NCI-H510A treated with DMSO at 0.1 percent for 48 hours (cell line): ENCODE measurements at places on chromosomes 7 and 10.

DNA sequence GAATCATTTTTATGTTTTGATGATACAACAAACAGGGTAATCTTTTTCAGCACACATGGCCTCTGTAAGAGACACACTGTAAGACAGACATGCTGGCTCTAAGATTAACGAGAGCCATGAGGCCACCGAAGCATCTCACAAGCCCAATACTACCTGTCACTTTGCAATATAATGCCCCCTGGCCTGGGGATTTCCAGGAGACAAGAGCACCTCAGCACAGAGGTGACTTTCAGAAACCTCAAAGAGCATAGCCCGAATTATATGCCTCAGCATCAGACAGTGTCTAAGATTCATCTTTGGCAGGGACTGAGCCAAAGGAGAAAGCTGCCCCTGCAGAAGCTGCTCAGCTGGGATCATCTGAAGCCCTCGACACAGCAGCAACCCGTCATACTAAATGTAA is 44.2 kb upstream of the TMEM213 start:
- no peak for DNase-seq

- no peak for DNase-seq
Observed at GRCh38 chr10:77068272-77068671, 569.3 kb downstream of the KCNMA1 start.

GRCh38 chr10:111548084-111548726 is 471.4 kb downstream of the ADRA2A start:
- DNase-seq, result no peak

- DNase-seq, result peak; percentile 68
Observed at GRCh38 chr7:21939136-21939857, 6.4 kb downstream of the CDCA7L start.

- DNase-seq, result no peak
Observed at GRCh38 chr7:94182066-94182465, 177.9 kb upstream of the BET1 start.

DNA sequence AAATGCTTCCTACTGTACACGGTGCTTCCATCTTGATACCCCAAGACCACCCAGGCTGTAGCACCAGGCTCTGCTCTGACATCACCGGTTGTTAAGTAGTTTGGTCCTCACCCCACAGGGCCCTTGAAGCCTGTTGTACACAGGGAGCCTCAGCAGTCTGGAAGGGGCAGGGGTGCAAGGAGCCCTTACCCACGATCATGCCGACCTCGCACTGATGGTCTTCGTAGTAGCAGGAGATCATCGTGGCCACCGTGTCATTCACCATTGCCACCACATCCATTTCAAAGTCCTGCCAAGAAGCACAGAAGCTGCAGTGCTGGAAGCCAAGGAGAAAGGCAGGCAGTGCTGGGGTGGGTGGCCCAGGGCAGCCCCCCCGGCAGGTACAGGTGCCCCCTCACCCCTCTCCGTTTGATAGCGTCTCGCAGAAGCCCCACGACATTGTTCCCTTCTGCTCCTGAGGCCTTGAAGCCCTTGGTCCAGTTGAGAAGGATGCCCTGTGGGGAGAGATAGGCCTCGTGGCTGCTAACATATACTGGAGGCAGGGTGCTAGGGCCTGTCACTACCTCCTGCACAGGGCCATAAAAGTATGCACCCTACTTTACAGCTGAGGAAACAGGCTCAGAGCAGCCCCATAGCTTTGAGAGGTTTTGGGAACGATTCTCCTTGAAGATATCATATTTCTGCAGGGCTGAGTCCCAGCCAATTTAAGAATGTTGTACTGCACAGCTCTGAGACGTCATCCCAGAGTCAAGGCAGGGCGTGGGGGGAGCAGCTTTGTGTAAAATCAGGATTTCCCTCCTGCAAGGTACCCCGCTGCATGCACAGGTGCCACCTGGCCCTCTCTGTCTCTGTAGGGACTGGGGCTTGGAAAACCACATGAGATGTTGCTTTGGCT is 8.7 kb upstream of the MYL7 start:
- no peak for DNase-seq

GRCh38 chr10:129694691-129695243 is 227.7 kb downstream of the MGMT start:
- no peak for DNase-seq

GRCh38 chr10:30542001-30542894 is 87.3 kb downstream of the LYZL2 start:
- DNase-seq, result peak; percentile 34

DNA sequence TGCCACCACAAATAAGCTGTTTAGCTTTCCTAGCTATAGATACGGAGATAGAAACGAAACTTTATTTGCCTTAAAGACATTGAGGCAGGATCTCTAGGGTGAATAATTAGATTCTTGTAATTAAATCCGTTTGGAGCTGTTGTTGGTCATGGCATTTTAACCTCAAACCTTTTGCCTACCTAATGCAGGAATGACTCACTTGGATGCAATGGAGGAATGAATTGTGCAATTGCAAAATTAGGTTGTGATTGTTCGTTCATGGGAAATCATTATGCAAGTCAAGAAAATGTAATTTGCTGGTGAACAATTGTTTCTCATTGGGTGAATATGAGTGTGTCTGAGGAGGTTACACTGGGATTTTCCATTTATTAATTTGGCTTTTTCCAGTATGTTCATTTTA is 703.5 kb downstream of the GATA3 start:
- no peak for DNase-seq

DNA sequence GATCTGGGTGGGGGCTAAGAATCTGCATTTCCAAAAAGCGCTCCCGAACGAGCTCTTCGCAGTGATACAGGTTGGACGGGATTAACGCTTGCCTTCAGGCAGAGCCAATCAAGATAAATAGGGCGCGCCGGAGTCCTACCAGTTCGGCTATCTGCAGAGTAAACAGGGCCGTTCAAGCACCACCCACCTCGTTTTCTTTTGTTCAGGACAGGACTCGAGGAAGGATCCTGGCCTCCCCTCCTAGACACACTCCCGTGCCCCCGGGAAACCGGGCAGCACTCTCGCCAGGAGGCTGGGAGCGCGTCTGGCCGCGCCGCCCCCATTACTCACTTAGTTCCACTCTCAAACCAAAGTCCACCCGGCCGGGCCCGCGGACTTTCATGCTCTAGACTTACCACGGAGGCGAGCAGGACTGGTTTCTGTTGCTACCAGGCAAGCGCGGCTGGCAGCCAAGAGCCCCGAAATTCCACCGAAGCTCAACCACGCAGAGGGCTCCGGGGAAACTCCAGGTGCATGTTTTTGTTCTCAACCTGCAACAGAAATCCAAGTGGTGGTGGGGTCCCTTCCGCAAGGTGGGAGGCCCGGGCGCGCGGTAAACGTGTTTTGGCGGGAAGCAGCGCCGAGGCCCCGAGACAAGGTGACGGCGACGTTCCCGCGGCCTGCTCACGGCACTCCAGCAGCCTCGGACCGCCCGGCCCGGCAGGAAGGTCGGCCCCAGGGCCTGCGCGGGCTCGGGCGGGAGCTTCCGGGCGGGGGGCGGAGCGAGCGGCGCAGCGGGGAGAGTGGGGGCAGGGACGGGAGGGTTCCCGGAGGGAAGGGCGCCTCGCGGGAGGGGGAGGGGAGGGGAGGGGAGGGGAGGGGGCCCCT is 12.7 kb downstream of the HNRNPF start:
- peak; percentile 46 for DNase-seq

DNA sequence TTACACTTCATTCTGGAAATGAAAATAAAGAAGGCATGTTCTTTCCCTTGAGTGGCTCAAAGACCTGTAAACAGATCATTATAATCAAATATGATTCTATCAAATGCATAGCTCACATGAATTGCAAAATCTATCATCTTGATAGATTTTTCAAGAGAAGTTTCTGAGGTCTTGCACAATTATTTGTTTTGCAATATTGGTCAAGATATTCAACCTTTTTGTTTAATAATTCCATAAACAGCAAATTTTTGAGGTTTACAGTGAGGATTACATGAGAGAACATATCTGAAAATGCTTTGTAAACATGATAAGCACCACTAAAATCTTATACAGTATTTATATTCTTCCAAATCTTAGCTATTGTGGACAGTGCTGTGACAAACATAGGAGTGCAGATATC is 160.8 kb downstream of the HDAC9 start:
- no peak for DNase-seq

DNA sequence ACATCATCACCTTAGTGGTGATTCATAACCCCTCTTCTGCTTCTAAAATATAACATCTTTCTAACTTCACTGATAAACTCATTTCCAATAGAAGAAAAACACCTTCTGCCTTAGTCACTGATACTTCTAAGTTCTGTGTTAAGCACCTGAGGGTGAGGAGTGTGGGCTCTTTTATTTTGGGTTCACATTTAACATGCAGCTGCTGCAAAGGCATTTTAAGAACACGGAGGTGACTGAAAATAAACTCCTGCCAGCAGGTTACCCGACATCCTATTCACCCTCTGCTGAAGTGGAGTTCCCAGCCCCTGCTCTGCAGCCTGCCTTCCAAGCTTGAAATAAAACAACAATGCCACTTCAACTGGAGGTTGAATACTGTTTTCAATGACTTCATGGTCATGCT is 202.9 kb upstream of the PLXNA4 start:
- peak; percentile 4 for DNase-seq

- no peak for DNase-seq
Observed at GRCh38 chr10:106139915-106140314, 1024.6 kb downstream of the SORCS1 start.

- no peak for DNase-seq
Observed at GRCh38 chr7:150400008-150400787, 21.1 kb downstream of the ZNF775 start.

GRCh38 chr7:123372368-123372767 is 162.0 kb downstream of the IQUB start:
- no peak for DNase-seq

- no peak for DNase-seq
Observed at GRCh38 chr7:85230623-85231022, 43.8 kb upstream of the SEMA3D start.

DNA sequence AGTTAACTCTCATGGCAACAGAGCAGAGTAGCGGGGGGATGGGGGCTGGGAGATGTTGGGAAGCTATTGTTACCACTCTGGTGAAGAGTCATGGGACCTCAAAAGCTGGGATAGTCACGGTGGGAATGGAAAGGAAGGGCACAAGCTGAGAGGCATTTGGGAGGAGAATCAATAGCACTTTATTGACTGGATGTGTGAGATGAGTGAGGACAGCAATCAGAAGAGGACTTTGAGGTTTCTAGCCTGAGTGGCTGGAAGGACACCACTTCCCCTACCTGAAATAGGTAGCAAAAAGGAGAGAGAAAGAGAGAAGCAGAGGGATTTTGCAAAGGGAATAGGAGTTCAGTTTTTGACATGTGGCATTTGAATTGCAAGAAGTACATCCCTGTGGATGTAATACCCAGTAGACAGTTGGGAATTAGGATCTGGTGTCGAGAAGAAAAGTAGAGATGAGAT is 27.2 kb downstream of the SCD start:
- peak; percentile 49 for DNase-seq

GRCh38 chr7:105769901-105770628 is 106.3 kb downstream of the ATXN7L1 start:
- DNase-seq, result no peak

DNA sequence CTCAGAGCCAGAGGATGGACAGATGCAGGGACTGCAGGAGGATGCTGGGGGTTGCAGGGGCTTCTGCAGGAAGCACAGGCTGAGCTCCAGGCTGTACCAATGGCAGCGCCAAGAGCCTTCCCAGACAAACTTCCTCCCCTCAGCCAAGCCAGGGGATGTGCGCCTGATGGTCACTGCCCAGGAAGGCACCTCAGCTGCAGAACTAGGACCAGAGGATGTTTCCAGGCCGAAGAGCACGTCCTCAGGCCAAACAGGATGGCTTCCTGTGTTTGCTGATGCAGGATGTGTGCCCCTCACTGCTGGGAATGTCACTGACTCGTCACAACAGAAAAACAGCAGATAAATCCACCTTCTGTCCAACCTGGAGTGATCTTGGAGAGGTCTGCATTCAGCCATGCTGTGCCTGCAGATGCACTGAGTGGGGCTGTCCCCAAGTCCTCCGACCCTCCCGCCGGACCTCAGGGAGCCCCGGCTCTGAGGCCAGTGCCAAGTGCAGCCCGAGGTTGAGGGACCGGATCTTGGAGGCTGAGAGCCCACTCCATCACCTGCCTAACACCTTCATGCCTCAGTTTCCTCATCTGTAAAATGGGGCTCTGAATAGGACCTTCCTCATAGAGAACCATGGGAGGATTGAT is 152.5 kb upstream of the CHST15 start:
- DNase-seq, result no peak

DNA sequence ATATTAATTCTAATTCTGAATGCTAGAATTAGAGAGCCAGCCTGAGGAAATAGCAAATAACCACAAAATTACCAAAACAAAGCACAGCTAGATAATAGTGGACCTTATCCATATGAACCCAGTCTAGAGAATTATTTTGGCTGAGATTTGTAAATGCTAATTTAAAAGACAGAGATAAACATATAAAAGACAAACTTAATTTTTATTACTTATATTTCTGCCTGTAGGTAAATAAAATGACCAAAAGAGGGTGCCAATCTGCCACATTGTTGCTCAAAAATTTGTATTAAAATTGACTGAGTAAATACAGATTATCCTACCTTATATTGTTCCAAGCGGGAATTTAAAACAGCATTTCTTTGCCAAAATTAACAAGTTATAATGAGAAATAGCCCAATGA is 20.2 kb downstream of the RTKN2 start:
- no peak for DNase-seq

- DNase-seq, result no peak
Observed at GRCh38 chr7:148556892-148557291, 33.7 kb upstream of the C7orf33 start.

DNA sequence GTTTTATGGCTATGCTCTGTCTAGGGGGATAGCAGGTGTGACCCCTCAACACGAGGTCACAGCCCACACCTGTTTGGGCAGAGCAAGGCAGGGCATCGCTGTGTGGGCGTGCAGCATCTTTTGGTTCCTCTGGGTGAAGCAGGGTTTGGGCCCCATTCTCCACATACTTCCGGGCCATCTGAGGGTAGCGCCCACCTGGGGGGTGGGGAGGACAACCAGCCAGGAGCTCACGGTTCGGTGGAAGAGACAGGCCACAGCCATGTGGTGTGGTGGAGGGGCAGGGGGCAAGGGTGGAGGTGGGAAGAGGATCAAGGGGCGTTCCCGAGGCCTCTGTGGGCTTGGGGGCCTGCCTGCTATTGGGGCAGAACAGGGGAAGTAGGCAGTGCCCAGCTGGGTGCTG is 2.4 kb downstream of the SH2B2 start:
- DNase-seq, result no peak

GRCh38 chr7:69359003-69359700 is 239.1 kb upstream of the AUTS2 start:
- DNase-seq, result no peak

GRCh38 chr7:152556013-152556755 is 119.8 kb downstream of the XRCC2 start:
- DNase-seq, result no peak

DNA sequence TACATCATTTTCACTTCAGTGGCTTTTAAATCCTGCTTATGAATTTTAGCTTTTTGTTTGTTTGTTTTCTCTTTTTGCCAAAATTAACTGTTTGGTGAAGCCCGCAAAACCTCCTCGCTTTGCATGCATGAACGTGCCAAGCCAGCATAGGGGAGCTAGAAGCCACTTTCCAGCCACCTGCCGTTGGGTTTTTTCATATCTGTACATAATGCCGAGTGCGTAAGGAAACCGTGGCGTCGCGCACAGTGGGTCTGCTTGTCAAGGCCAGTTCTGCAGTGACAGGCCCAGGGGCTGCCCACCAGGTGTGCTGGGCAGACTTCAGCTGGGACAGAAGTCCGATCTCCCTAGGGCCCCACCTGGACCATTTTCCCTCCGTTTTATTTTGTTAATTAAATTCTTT is 41.1 kb downstream of the WIPI2 start:
- no peak for DNase-seq

- no peak for DNase-seq
Observed at GRCh38 chr10:6478722-6479121, 101.4 kb downstream of the PRKCQ start.
